Activated CD4-positive, alpha-beta T cell treated with anti-CD3 and anti-CD28 coated beads, Interleukin-2, amount 50 U/mL, for 1 hour (primary cell): ENCODE measurements at places on chromosomes 1 and 21.

DNA sequence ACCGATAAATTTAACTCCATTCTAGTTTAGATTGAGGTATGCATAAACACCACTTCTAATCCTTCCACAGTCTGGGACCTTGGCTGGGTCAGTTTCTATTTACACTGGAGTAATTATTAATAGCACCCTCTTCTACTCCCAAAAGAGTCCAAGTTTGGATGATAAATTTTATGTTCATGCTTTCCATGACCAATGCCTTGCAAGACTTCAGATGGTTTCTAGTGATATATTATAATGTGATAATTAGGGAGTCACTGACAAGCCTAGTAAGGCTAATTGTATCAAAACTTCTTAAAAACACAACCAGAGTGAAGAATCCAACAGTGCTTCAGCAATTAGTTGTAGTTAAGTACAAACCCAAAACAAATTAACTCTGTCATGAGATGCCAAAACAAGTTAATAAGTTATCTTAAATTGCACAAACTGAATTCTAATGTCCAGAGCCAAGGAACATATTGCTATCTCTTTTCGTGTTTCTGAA, 489.6 kb downstream of the TTLL7 start:
- DNase-seq: no peak

DNA sequence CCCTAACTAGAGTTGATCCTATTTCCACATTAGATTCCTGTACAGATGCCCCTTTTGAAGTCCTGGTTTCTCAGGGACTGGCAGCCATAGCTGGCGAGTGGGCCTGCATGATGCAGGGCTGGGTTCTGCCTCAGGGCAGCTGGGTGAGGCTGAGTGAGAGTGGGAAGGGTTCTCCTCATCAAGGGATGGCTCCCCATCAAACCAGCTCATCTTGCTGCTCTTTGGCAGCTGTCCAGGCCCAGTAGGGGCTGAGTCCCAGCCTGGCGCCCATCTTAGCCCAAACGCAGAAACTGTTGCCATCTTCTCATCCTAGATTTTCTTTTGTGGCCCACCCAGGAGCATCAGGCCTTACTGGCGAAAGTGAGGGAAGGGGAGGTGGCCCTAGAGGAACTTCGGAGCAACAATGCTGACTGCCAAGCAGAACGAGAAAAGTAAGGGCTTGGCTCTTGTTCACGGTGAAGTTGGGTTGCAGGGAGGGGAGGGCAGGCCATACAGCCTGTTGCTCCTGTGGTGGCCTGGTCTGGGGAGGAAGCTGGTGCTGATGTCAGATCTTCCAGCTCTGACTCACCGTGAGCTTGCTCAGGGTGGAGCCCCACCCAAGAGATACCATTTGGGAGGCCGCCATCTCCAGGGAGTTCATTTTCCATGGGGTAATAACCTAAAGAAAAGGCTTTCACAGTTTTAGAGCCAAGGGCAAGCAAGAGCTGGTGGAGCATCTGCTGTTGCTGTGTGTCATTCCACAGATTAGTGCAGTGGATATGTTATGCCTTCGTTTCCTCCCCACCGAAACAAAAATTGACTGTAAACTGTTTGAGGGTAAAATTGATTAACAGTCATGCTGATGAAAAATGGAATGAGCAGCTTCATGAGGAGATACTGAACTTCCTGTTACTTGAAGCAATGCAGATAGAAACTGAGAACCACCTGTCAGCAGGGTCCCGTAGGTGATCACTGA, 34.7 kb downstream of the TUFT1 start:
- no peak for DNase-seq

- DNase-seq: no peak
Measured at GRCh38 chr1:111643097-111643496, 23.5 kb downstream of the RAP1A start.

GRCh38 chr1:211637066-211637465, 38.4 kb downstream of the NEK2 start:
- no peak for DNase-seq

GRCh38 chr1:14686701-14687100, 88.2 kb downstream of the KAZN start:
- DNase-seq: no peak

DNA sequence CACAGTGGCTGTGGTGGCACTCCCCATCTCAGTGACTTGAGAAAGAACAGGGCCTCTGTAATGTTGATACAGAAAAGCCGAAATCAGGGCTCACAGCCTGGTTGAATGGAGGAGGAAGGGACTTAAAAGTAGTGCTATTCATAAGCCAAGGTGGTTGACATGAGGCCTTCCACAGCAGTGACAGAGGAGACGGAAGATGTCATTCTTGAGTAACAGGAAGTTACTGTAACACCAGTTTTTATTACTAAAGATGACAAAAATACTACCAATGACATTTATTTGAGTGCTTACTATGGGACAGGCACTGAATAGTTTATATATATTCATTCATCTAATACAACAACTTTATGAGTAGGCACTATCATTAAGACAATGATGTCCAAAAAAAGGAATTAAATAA, 52.8 kb upstream of the GNG12 start:
- DNase-seq: no peak

- no peak for DNase-seq
Measured at GRCh38 chr1:76340056-76340455, 265.5 kb downstream of the ST6GALNAC3 start.

- DNase-seq: no peak
Measured at GRCh38 chr21:32382108-32382644, 10.6 kb downstream of the URB1 start.

- DNase-seq: no peak
Measured at GRCh38 chr1:22461678-22462527, 10.3 kb downstream of the ZBTB40 start.

DNA sequence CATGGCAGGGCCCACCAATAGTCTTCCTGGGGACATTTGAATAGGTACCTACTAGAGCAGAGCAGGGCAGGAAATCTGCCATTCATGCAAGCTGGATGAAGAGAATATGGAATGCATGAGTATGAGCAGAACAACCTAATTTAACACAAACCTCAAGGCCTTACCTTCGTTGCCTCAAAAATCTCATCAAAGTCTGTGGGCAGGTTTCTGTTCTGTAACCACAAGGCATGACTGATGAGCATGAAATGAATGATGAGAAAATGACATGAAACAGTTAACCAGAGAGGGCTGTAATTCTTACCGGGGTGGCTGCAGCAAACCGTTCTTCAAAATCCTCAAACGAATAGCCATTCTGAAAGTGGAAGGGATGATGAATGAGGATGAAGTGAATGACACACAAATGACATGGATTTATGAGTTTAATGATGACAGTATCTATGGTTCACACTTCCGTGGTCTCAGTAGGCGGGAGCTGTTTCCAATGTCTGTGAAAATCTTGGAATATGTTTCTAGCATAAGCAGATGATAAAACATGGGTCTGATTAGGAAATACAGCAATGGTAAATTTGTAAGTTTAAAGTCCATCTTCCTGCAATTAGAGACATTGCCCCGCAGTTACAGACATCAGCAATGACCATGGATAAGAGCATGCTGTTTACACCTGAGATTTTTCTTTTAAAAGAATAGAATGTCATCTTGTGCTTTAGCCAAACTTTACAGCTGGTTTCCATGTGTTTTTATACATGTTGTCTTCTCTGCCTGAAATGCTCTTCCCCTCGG, 67.6 kb upstream of the C8B start:
- no peak for DNase-seq

- peak; percentile 42 for DNase-seq
Measured at GRCh38 chr1:31593770-31594632, 17.7 kb downstream of the TINAGL1 start.

DNA sequence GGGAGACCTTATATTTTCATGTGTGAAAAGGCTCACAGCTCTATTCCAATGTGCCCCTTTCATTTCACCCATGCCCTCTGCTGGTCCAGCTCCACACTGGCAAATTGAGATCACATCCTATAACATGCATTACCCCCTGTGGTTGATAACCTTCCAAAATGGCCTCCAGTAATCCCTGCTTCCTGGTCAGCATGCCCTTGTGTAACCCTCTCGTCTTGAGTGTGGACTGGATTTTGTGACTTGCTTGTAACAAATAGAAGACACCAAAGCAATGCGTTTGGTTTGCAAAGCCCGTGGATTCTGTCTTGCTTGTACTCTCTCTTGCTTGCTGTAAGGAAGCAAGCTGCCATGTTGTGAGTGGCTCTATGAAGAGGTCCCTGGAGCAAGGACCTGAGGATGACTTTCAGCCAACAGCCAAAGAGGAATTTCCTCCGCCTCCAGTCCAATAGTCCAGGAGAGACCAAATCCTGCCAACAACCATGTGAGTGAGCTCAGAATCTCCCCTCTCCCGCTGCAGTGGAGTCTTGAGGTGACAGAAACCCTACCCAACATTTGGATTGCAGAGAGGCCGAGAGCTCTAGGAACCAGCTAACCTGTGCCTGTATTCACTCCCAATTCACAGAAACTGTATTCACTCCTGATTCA, 17.4 kb downstream of the KCNA10 start:
- no peak for DNase-seq

GRCh38 chr1:229027622-229028182, 243.2 kb upstream of the RAB4A start:
- no peak for DNase-seq
